ENCODE measurements at places on chromosomes 5 and 9.

GRCh38 chr5:207599-207998 is 10.4 kb downstream of the CCDC127 start:
- DNase-seq = no peak

- no peak for DNase-seq
These were observed 45.7 kb downstream of the BHMT start for GRCh38 chr5:79157305-79157704.

DNA sequence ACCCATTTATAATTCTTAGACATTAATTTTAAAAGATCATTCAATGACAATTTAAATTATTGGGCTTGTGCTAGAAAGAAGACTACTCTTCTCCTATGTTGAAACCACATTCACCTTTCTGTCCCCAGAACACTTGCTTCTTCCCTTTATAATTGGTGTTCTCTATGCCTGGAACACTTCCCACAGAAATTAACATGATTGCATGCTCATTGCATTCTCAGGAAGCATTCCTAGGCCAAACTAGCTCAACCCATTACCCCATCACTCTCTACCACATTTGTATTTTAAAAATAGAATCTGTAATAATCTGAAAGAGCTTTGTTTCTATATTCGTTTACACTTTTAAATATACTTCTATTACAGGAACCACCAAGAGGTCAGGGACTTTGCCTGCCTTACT is 184.7 kb downstream of the MEF2C start:
- DNase-seq = no peak

DNA sequence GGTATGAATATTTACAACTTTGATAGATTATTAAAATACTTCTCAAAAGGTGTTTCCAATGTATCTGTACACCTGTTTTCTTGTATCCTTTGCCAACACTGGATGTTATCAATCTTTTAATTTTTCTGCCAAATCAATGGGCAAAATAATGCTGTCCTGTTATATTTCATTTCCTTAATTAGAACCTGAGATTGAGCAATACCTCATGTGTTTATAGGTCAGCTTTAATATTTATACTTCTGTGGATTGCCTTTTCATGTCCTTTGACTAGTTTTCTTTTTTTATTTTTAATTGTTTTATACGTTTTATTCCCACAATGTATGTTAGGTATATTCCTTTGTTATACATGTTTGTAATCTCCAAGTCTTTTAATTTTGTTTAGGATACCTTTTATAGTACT is 77.6 kb downstream of the JAK2 start:
- no peak for DNase-seq

DNA sequence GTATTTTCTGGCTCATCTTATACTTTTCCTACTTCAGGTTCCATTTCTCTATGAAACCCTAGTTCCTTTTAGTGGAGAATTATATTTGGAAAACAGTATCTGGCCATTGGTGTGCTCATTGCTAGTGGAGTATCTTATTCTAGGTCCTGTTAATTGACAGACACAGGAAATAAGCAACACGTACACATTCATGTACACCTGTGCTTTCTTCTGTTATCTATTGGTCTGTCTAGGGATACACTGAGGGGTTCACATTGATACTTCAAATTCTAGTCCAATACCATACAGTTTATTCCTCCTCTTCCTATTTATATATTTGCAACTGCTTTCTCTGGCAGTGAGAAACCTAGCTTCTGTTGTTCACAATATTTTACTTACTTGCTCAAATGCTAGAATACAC is 110.2 kb downstream of the FER start:
- no peak for DNase-seq

DNA sequence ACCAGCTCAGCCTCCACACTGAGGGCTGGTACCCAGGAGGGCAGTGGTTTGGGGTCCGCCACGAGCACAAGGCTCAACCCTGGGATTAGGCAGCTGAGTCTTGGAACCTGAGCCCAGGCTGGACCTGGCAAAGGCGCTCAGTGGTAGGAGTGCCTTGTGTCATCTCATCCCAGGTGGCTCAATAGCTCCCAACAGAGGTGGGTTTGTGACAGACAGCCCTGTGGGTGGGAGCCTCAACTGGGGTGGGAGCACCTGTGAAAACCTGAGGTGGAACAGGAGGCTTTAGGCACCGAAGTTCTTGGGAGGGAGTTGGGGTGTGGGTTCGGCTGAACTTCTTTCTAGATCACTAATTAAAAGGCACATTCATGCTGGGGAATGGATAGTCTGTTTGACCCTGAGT is 35.2 kb upstream of the SMU1 start:
- no peak for DNase-seq

DNA sequence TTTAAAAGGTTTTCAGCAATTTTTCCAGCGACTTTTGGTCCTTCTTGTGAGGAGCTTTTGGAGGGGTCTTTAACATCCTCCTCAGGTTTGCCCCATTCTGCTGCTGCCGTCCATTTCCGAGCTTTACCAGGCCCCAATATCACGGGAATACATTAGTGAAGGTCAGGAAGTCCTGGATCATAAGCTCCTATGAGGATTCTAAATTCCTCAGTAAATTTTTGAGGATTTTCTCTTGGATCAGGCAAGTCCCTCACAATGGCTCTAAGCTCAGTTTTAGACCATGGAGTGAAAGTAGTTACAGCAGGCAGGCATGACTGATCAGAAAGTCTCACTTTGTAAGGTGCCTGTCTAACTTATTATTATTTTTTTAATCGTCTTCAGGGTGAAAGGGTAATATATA is 17.2 kb upstream of the GBGT1 start:
- no peak for DNase-seq

- DNase-seq = no peak
These were observed 105.4 kb upstream of the ATP10B start for GRCh38 chr5:160957312-160957861.

DNA sequence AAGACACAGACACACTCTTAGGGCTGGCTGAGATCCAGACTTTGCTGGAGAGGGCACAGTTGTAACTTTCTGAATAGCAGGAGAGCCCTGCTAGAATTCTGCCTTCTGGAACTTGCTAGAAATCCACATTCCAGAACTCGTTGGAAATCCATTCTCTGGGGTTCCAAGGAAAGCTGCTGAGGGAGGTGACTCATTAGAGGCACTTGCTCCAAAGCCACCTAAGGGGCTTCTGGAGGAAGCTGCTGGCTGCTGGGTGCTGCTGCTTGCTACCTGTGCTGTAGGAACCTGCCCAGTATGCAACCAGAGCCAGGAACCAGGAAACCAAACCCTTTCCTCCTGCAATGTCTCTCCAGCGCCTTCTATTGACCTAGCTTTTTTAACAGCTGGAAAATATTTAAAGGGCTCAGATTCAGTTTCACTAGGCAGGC is 4.1 kb upstream of the TLE4 start:
- no peak for DNase-seq

GRCh38 chr5:179407191-179408175 is 62.2 kb upstream of the ADAMTS2 start:
- no peak for DNase-seq

DNA sequence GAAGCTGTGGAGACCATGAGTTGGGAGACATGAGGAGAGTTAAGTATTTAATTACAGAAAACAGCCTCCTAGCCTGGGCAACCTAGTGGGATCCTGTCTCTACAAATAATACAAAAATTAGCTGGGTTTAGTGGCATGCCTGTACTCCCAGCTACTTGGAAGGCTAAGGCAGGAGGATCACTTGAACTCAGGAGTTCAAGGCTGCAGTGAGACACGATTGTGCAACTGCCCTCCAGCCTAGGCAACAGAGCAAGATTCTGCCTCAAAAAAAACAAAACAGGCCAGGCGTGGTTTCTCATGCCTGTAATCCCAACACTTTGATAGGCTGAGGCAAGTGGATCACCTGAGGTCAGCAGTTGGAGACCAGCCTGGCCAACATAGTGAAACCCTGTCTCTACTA is 52.6 kb downstream of the AQP7 start:
- no peak for DNase-seq
